ENCODE measurements at places on chromosomes 13 and 19. TPM values are rescaled to one million over a fixed set of nuclear protein-coding genes. Genes with fewer than 3 reads are reported as not detected.

The ASF1B gene
- total RNA-seq: 37.1 TPM

The ADGRE1 gene
- not detected for total RNA-seq

The F2RL3 gene
- total RNA-seq: 0.14 TPM

The ZNF491 gene
- total RNA-seq: 2.1 TPM

The PTBP1 gene
- total RNA-seq: 692 TPM

The ZNF492 gene
- 0.17 TPM for total RNA-seq

The CCDC97 gene
- 30.8 TPM for total RNA-seq

The SPACA4 gene
- total RNA-seq: not detected

The PCDH8 gene
- total RNA-seq: 1.2 TPM

The GRIK5 gene
- total RNA-seq: 66.3 TPM

The SIGLECL1 gene
- total RNA-seq: not detected

The ZNF560 gene
- 5.8 TPM for total RNA-seq

The TRIP10 gene
- total RNA-seq: 61.5 TPM

The C1QTNF9 gene
- not detected for total RNA-seq

The CLEC17A gene
- total RNA-seq: not detected

The ZSCAN4 gene
- 0.09 TPM for total RNA-seq

The ZIM2 gene
- total RNA-seq: not detected

The GPC6 gene
- total RNA-seq: 24.3 TPM

The TPM4 gene
- 302 TPM for total RNA-seq

The GARIN5A gene
- total RNA-seq: 8.2 TPM

The ZNF57 gene
- 6.7 TPM for total RNA-seq

The AZU1 gene
- 3.3 TPM for total RNA-seq

The KANK3 gene
- 8.0 TPM for total RNA-seq

The ZGLP1 gene
- 8.9 TPM for total RNA-seq

The CLDND2 gene
- 2.1 TPM for total RNA-seq

The NLRP4 gene
- not detected for total RNA-seq

The LGI4 gene
- total RNA-seq: 15.1 TPM

The LPAR2 gene
- total RNA-seq: 44.5 TPM

The PGLYRP2 gene
- total RNA-seq: not detected

The LGALS7B gene
- 2.7 TPM for total RNA-seq

The ZNF813 gene
- total RNA-seq: 15.2 TPM

The FFAR3 gene
- not detected for total RNA-seq

The SELENOV gene
- total RNA-seq: 15.4 TPM

The SOHLH2 gene
- total RNA-seq: 5.8 TPM

The KLK3 gene
- 0.13 TPM for total RNA-seq
